Dermis lymphatic vessel endothelial cell (primary cell): ENCODE measurements at places on chromosomes 7 and 10. TPM values are rescaled to one million over a fixed set of nuclear protein-coding genes. Genes with fewer than 3 reads are reported as not detected.

Gene TSPAN33
- total RNA-seq: 0.11 TPM in 1 of 2 replicates, not detected in the other

Gene KCP
- not detected in 2 replicates for total RNA-seq

Gene ENKUR
- 0.22 and 0.60 TPM in 2 replicates for total RNA-seq

Gene CDCA7L
- 42.8 and 45.7 TPM in 2 replicates for total RNA-seq

Gene DOCK4
- total RNA-seq: 65.9 and 71.8 TPM in 2 replicates

Gene GPAM
- total RNA-seq: 3.4 and 7.8 TPM in 2 replicates

Gene NPFFR1
- total RNA-seq: not detected in 2 replicates

Gene SLC39A12
- not detected in 2 replicates for total RNA-seq

Gene CFAP43
- total RNA-seq: 0.17 TPM in 1 of 2 replicates, not detected in the other

Gene CALML5
- total RNA-seq: not detected in 2 replicates

Gene CRPPA
- 1.8 and 1.9 TPM in 2 replicates for total RNA-seq

Gene UNCX
- not detected in 2 replicates for total RNA-seq

Gene PTN
- not detected in 2 replicates for total RNA-seq

Gene LIPK
- not detected in 2 replicates for total RNA-seq

Gene CAMK1D
- 0.43 and 1.4 TPM in 2 replicates for total RNA-seq

Gene ARPC1A
- total RNA-seq: 153 and 156 TPM in 2 replicates

Gene NKX2-3
- not detected in 2 replicates for total RNA-seq

Gene LIPM
- total RNA-seq: not detected in 2 replicates

Gene ZNF736
- 6.0 and 9.4 TPM in 2 replicates for total RNA-seq

Gene KAZALD1
- total RNA-seq: 0.26 and 0.54 TPM in 2 replicates

Gene IFIT1B
- not detected in 2 replicates for total RNA-seq

Gene PRRT4
- not detected in 2 replicates for total RNA-seq

Gene SPDYE5
- not detected in 2 replicates for total RNA-seq

Gene PRKAR2B
- 12.6 and 16.0 TPM in 2 replicates for total RNA-seq

Gene PRSS37
- total RNA-seq: not detected in 2 replicates

Gene ST8SIA6
- total RNA-seq: 0.26 and 0.54 TPM in 2 replicates

Gene PRLHR
- total RNA-seq: not detected in 2 replicates

Gene ADAMTS14
- under 0.01 and 0.11 TPM in 2 replicates for total RNA-seq

Gene OR2A12
- not detected in 2 replicates for total RNA-seq

Gene EEPD1
- total RNA-seq: 1.2 and 1.3 TPM in 2 replicates

Gene GPR37
- total RNA-seq: 0.22 and 0.43 TPM in 2 replicates

Gene CFAP70
- total RNA-seq: 0.22 and 0.26 TPM in 2 replicates

Gene FFAR4
- not detected in 2 replicates for total RNA-seq

Gene GLCCI1
- total RNA-seq: 1.0 and 1.1 TPM in 2 replicates

Gene ANKRD1
- 92.0 and 289 TPM in 2 replicates for total RNA-seq

Gene TFEC
- 0.09 and 0.22 TPM in 2 replicates for total RNA-seq

Gene SPDYE8
- total RNA-seq: not detected in 2 replicates

Gene VOPP1
- total RNA-seq: 84.1 and 88.2 TPM in 2 replicates

Gene NEUROG3
- not detected in 2 replicates for total RNA-seq

Gene WNT16
- not detected in 2 replicates for total RNA-seq

Gene MARVELD1
- total RNA-seq: 6.2 and 7.5 TPM in 2 replicates

Gene PSAP
- 757 and 859 TPM in 2 replicates for total RNA-seq

Gene SLC18A2
- total RNA-seq: under 0.01 TPM in 1 of 2 replicates, not detected in the other
